ENCODE measurements at places on chromosomes 1 and 21.

- DNase-seq, result no peak
These were observed 295.4 kb upstream of the ESRRG start for GRCh38 chr1:217018648-217019047.

DNA sequence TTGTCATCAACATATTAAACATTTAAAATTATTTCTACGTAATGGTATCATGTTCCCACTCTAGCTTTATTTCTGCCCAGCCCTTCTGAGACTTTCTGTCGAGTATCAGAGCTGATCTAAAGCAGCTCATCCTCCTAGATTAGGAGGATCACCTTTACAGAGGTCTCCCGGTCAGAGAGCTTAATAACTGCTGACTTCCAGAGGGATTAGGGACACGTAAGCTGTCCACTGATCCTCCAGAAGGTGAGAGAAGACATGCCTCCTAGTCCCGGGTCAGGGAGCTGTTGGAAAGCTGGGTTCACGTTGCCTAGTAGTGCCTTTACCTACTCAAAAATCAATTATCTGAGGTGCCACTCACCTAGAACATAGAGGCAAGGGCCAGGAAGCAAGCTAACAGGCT lies 31.2 kb upstream of the NADK start:
- no peak for DNase-seq

- no peak for DNase-seq
These were observed 1.2 kb downstream of the RXFP4 start for GRCh38 chr1:155942578-155943141.

GRCh38 chr21:46028573-46029091 lies 47.1 kb downstream of the COL6A1 start:
- no peak for DNase-seq

- no peak for DNase-seq
These were observed 75.4 kb downstream of the VWA5B1 start for GRCh38 chr1:20366056-20366462.

GRCh38 chr21:33256019-33256418 lies 10.1 kb upstream of the IL10RB start:
- DNase-seq, result no peak

GRCh38 chr1:247266053-247266452 lies 10.2 kb downstream of the VN1R5 start:
- no peak for DNase-seq

DNA sequence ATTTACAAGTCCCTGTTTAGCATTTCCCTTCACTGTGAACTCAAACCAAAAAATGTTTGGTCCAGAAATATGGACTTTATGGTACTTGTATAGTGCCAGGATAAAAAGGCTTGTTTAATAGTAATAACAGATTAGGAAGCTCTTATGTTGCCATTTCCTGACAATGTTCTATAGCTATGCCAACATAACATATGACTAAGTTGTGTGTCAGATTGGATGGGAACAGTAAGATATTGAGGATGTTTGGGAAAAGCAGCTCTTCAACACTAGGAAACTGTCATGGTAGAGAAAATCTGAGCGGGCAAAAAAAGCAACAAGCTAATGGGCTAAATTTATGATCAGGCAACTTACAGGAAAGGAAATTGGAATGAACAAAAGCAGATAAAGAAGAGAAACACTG lies 287.1 kb upstream of the ADGRL4 start:
- DNase-seq, result no peak

GRCh38 chr1:45306319-45306718 lies 20.4 kb upstream of the HPDL start:
- no peak for DNase-seq

DNA sequence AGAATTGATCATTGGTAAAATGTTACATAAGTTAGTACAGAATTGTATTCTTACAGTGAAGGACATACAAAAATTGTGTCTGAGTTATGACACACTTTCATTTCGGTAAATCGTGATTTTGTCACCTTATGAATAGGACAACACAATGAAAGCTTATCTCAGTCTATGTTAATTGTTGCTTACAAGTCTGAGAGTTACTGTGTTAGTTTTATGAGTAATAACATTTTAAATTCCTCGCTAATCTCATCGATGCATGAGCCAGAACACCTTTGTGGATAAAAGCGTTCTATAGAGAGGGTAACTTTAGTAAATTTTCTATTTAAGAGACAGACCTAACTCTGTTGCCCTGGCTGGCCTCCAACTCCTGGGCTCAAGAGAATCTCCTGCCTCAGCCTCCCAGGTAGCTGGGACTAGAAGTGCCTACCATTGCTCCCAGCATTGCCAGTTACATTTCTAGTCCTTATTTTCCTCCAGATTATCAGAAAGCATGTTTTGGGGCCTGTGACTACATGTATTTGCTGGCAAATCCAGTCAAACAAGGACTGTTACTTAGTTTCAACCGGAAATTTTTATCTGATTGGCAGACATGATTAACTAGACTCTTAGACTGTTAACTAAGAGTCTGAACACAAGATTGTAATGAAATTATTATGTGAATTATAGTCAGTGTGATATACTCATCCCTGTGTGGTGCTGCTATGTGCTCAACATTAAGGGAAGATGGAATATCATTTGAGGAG lies 3.0 kb downstream of the PRRC2C start:
- DNase-seq, result no peak

DNA sequence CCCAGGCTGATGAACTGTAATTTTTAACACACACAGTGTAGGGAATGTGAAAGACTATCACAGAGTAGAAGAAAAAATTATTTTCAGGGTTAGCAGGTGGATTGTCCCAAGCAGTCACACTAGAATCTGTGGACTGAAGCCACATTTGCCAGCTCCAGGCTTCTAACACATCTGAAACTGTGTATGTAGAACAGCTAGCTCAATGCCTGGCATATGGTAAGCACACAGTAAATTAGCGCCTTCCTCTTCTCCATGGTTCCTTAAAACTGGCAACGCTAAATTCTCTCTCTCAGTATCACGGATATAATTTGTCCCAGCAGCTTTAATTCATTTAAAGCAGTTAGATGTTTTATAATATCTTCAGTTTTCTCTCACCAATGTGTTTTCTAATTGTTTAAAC lies 2.4 kb upstream of the NUDT17 start:
- no peak for DNase-seq

DNA sequence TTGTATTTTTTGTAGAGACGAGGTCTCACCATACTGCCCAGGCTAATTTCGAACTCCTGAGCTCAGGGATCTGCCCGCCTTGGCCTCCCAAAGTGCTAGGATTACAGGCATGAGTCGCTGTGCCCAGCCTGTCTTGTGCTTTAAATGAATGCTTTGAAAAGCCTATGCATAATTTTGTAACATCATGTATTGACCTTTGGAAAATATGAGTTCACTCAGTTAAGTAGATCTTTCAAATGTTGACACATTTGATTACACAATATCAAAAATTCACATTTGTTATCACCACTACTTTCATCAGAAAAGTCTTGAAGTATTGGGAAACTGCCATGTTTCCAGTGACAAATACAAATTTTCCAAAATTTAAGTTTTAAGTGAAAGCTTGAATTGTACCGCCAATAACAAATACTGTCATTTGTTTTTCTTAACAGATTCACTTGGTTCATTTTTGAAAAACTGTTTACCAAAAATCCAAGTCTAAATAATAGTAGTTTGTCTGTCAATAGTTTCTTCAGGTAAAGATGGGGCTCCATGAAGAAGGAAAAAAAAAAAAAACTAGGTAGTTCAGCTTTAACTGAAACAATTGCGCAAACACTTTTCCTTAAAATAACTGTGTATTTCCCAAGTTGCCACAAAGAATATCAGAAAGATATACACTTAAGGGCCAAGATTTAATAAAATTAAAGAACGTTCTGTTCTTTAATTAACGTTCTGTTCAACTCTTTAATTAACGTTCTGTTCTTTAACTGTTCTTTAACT lies 233.2 kb upstream of the NR5A2 start:
- DNase-seq, result no peak

DNA sequence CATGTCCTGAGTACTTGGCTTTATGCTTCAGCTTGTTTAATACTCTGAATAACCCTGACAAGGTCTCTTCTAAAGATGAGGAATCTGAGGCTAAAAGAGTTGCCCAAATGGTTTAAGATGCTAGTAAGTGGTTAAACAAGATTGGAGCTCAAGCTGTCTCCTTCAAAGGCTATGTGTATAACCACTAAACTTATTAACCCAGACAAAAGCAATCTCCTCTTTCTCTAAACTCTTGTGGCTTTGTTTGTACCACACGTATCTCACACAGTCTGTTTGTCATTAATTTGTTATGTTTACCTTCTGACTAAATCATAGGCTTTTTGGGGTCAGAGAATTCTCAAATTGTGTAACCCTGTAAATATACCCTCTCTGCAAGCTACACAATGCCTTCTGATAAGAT lies 89.9 kb downstream of the HMCN1 start:
- no peak for DNase-seq

DNA sequence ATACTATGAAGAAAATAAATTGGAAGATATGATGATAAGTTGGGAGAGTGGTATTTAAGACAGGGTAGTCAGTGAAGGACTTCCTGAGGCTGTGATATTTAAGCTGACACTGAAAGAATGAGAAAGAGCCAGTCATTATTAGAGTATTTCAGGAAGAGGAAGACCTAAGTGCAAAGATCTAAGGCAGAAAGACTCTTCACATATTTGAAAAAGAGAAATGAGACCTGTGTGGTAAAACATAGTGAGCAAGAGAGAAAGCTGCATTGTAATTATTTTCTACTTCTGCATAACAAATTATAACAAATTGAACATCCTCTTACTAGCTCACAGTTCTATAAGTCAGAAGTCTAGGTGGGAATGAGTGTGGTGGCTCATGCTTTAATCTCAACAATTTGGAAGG lies 34.6 kb upstream of the DOCK7 start:
- DNase-seq, result no peak

DNA sequence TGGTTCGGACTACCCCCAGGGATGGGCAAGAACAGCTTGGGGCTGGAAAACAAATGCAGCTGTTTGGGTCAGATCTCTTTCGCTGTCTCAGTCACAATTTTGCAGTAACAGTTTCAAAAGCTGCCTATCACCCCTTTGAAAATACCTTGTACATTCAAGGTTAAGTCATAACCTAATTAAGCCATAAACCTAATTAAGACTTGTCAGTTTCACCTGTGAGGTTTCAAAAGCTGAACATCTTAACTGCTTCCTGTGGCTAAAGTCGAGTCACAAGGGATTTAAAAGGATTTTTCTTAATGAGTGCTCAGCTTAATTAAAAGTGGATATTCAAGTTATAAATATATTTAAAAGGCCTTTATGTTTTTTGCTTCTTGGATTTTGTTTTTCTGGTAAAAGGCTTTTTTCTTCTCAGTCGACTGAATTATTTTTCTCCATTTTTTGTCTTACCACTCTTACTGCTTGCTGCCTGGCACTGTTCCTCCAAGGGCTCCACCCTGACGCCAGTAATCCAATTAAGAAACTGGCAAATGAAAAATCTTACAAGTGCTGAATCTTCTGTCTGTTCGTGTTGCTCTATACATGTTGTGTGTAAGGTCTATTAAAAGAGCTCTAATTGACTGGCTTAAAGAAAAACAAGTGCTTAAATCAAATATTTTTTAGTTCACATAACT lies 31.3 kb downstream of the CBR1 start:
- DNase-seq, result no peak

DNA sequence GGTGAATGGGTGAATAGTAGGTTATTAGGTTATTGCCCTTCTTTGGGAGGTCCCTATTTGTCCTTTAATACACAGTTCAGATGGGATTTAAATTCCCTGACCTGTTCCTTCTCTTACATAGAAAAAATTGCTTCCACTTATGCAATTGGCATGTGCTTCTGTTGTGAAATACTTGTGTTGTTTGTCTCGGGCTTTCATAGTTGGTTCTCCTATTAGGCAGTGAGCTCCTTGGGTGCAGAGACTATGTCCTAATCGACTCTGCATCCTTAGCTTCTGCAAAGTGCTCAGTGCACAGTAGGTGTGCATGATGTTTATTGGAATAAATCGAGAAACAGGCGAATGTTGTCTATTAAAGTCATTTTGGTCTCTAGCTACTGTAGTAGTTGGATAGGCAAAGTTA lies 1.3 kb upstream of the PDE4B start:
- DNase-seq, result no peak

- no peak for DNase-seq
These were observed 186.5 kb downstream of the DSCAM start for GRCh38 chr21:40660461-40660860.

- DNase-seq, result no peak
These were observed 39.1 kb downstream of the CLIC6 start for GRCh38 chr21:34707876-34708325.

- no peak for DNase-seq
These were observed 124.3 kb upstream of the ESRRG start for GRCh38 chr1:216847397-216848036.

DNA sequence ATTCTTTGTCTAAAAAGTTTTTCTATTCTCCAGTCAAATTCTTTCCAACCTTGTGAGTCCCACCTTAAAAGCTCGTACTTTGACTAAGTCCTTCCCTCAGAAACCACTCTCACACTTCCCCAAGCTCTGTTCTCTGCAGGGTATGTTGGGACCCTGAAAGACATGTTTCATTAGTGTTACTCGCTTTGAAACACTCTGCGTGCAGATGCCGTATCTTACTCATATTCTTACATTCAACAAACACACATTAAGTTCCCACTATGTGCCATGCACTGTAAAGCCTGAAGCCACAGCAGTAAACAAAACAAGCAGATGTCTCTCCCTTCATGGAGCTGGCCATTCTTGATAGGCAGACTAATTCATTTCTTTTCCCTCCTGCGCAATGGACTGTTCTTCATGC lies 229.7 kb downstream of the RERE start:
- no peak for DNase-seq

DNA sequence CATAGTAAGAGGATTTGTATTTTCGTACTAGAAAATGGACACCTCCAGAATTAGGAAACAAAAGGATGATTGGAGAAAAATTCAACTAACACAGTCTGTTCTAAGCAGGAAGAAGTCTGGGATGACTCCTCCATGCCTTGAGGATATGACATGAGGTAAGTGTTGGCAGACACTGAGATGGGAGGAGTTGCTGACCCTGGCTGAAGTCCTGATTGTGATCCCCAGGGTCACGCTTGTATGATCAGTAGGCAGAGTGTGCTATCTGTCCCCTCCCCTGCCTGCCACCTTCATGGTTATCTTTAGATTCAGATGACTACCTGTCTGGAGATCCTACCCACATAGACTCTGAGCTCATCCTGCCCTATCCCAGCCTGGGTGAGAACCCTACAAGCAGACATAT lies 249.1 kb downstream of the C1orf94 start:
- DNase-seq, result no peak

DNA sequence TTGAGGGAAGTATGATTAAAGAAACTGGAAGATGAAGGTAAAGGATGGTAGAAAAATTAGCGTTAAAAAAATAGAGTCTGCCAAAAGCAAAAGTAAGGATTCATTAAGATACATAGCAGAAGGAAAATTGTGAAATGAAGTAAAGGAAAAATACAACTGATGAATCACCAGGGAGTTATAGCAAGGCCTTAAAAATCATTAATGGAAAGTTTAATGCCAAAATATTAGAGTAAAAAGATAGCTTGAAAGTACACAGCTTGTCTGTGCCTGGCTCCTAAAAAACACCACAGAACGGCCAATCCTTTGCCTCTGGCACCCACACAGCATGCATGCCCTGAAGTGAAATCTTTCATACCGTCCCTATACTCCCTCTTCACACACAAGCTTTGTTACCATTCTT lies 66.9 kb upstream of the APOBEC4 start:
- DNase-seq, result no peak

GRCh38 chr1:100866041-100866900 lies 28.4 kb downstream of the EXTL2 start:
- DNase-seq, result no peak

- DNase-seq, result no peak
These were observed 159.8 kb downstream of the RUNX1 start for GRCh38 chr21:34889320-34889675.

GRCh38 chr1:208216806-208217205 lies 27.4 kb downstream of the PLXNA2 start:
- no peak for DNase-seq

GRCh38 chr1:179955287-179955680 lies 674 bp downstream of the CEP350 start:
- no peak for DNase-seq

All from cerebellar nuclear complex (tissue), 1 donor.